ENCODE measurements at places on chromosomes 3 and 15. TPM values are rescaled to one million over a fixed set of nuclear protein-coding genes. Genes with fewer than 3 reads are reported as not detected.

Gene SATB1
- total RNA-seq = 62.2 TPM

Gene GABRR3
- 0.34 TPM for total RNA-seq

Gene GOLGA6D
- total RNA-seq = not detected

DNA sequence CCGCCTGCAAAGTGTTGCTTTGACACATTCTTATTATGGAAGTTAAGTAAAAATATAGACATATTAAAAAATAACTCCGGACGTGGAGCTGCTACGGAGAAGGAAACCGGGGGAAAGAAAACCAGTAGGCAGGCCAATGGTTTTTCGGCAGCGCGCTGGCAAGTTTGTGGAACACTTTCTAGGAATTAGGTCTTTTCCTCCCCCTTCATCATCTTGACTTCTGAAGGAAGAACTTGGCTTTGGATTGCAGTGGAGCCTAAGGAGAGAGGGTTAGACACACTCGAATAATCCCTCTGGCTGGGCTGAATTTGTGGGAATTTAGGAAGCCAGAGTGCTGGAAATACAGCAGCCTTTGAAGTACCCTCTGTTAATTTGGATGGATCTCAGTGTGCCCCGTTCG, 317 bp downstream of the ROBO2 start:
- DNase-seq = no peak

- DNase-seq = no peak
Measured at GRCh38 chr3:59093521-59093920, 43.7 kb upstream of the CFAP20DC start.

DNA sequence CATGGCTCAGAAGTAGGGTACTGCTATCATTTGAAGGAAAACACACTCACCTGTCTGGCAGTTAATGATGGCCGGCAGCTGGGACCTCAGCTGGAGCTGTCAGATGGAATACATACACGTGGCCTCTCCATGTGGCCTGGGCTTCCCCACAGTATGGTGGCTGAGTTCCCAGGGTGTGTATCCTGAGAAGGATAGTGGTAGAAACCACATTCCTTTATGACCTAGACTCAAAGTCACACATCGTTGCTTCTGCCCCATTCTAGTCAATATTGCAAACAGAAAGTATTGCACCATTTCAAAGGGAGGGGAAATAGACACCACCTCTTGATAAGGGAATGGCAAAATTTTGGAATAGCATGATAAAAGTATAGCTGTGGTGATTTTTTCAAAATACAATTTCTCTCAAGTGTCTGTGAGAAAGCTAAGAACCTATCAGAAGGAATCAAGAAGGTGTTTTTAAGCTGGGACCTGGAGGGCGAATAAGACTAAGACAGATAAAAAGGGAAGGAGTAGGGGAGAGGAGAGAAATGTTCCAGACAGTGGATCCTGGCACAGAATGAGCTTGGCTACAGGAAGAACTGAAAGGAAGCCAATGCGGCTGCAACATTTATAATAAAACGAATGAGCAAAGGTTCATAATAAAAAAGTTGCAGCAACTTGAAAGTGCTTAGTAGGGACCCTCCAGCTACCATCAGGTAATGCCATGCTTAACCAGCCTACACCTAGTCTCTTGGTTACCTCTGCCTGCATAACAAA, 40.1 kb upstream of the GALNT15 start:
- no peak for DNase-seq

DNA sequence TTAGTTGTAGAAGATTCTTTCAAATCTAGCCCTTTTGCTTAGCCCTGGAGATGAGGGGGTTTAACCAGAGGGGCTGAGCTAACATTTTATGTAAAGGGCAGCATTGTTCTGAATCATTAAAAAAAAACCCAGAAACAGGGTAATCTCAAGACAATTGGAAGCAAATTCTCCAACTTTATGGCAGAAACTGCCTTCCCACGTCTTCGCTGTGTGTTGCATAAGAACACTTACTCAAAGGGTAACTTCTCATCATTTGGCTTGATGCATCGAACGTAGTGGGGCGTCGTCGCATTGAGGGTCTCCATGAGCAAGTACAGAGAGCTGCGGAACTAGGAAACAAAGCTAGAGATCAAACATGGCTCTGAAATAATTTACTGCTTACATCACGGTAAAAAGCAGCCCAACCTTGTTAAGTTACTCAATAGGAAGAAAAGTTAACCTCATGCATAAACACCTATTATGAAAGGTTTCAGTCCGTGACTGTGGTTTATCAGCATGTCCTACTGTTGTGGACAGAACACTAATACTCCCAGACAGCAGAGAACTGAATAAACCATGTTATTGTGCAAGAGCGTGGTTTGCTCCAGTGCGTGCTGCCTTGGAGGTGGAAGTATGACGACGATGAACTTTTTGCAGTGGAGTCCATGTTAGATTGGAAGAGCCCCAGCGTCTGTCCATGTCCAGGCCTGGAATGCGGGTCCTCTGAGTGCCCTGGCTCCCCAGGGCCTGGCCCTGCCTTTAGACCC, 48.7 kb downstream of the MYO5C start:
- DNase-seq = no peak

DNA sequence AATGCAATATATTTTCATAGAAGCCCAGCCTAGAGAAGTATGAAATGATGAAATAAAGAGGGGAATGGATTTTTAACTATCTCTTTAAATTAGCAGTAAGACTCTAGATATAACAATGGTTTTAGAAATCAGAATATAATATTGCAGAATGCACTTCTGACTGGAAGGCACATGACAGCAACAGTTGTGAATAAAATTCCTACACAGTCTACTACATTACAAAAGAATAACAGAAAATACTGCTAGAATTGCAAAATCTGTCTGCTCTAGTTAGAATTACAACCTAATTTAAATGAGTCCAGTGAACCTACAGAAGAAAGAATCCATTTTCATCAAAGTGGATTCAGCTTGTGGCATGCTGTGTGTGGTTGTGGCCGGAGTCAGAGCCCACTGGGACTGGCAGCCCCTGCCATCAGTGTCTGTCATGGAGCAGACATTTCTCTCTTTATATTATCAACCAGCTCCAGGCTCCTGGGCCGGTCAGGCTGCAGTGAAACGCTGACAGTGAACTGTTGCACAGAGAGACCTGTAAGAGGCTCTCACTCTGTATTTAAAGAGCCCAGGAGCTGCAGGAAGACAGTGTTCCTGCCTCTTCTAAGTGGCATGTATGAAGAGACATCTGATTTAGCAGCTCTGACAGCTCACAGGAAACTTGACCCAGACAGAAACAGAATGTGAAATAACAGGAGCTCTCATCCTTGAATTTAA, 1523.8 kb upstream of the CADM2 start:
- no peak for DNase-seq

GRCh38 chr15:32909431-32909830, 191.6 kb downstream of the GREM1 start:
- DNase-seq = no peak

DNA sequence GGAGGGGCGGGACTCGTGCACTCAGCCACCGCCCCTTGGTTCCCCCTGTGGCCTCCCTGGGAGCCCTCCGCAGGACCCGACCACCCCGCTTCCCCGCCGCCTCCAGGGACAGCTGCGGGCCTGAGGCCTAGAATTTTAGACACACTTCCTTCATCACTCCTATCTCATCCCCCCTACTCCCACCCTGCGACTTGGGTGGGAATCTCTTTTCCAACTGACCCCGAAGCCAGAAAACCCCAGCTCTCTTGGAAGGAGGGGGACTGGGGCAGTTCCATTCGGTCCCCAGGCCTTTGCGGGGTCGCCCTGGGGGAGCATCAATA, 289 bp upstream of the TFDP2 start:
- no peak for DNase-seq

- no peak for DNase-seq
Measured at GRCh38 chr3:130906374-130906995, 12.6 kb downstream of the ATP2C1 start.

- DNase-seq = no peak
Measured at GRCh38 chr3:19427422-19428149, 279.3 kb downstream of the KCNH8 start.

GRCh38 chr3:98897701-98898100, 3.8 kb downstream of the DCBLD2 start:
- DNase-seq = no peak

DNA sequence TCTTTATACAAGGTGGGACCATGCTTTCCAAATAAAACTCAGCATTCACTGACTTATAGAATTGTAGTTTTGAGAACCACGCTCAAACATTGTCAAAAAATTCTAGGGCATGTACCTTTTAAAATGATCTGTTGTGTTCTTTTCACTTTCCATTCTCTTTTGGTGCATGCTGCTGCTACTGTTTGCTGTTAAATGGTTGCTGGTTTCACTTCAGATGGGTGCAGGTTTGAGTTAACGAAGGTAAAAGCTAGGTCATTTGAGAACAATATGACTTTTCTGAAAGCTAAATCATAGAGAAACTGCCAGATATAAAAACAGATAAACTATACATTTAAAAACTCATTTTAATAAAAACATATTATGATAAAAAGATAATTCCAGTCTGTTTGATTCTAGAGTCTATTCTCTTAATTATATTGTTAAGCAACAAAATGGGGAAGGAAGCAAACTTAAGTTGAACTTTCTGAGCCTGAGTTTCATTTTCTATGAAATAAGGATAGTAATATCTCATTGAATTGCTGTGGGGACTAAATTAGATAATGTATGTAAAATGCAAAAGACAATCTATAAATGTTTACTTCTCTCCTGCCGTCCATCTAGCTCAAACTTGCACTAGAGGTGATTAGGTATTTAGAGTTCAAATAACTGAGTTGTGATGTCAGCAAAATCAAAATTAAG, 82.4 kb downstream of the OXSM start:
- DNase-seq = no peak

DNA sequence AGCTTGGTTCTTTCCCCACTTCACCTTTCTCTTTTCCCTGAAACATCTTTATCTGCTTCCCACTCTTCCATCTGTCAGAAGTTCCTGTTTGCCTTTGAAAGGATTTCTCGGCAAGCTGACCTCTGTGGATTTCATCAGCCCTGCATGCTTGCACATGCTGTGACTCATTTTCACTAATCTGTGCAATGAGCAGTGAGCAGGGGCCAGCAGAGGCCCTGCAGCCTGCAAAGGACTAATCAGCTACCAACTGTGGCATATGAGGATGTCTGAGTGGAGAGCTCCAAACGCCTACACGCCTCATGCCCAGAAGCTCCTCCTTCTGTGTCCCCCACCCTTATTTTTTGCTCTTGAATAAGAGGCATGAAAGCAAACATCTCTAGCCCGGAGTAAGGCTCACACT, 333.0 kb upstream of the SEMA6D start:
- no peak for DNase-seq

GRCh38 chr3:178558637-178559036, 22.4 kb downstream of the KCNMB2 start:
- no peak for DNase-seq

- DNase-seq = no peak
Measured at GRCh38 chr15:77126529-77127326, 55.8 kb upstream of the TSPAN3 start.

DNA sequence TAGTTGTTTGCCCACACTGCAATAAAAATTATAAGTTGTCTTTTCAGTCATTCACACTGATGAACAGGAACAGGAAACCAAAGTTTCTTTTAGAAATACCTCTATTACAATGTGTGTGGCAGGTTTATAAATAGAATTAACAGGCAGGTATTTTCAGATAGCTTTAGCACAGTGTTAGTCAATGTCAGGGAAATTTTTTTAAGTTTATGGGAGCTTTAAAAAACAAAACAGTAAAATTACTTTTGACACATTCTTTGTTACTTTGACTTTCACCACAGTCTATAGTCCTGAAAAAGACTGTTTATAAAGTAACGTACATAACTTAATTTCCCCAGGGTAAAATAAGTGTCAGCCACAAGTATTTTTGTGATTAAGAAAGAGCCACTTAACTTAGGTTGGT, 38.1 kb downstream of the SERPINI1 start:
- no peak for DNase-seq
